ENCODE measurements at places on chromosomes 1 and 21.

DNA sequence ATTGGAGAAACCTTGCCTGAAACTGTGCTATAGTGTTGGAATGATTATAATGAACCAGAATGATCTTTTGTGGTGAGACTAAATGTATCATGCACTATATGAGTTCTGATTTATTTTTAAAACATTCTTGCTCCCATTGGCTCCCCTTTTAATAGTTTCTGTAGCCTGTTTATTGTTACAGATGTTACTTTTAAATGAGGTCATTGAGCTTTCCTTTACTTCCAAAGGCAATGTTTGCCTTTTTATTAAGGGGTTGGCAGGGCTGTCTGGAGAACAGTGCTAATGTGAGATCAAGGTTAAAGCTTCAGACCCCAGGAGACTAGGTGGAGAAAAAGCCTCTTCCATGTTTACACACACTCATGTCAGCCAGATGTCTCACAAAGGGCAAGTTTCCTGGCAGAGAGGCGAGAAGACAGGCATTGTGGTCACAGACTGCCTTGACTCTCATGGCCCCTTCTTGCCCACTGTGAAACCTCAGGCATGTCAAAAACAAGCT, 120.6 kb upstream of the RAVER2 start:
- DNase-seq: peak; percentile 11

DNA sequence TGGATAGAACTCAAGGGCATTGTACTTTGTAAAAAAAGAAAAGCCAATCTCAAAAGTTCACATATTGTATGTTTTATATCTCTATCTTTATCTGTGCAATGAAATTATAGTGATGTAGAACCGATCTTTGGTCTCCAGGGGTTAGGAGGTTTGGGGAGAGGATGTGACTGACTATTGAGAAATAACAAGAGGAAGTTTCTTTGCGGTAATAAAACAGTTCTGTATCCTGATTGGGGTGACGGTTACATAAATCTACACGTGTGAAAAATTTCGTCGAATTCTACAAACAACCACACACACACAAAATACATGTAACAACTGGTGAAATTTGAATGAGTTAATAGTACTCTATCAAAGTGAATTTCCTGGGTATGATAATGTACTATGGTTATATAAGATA, 10.6 kb upstream of the OR2T33 start:
- DNase-seq: no peak

DNA sequence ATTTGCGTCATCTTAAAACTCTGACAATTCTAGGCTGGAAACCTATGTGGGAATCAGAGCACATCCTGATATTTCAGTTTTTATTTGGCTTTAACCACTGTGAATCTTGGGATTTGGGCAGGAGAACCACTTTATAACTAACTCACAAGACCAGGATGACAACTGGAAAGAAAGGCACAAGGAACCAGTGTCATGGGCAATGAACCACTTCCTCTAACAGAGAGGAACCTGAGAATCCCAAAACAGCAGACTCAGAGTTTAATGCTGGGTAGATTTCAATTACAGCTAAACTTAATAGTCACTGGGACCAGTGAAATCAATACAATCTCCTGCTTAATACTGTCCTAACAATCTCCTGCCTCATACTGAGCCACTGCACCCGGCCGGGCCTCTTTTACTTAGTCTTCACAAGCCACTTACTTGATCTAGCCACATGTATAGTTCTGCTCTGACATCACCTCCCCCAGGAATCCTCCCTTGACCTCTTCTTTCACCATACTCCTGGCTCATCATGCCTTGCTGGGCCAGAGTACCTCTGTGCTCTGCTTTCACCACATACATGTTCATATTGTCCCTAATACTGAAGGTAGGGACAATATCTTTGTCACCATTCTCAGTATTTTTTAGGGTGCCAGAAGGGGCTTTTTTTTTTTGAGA, 20.2 kb upstream of the SLFNL1 start:
- no peak for DNase-seq

DNA sequence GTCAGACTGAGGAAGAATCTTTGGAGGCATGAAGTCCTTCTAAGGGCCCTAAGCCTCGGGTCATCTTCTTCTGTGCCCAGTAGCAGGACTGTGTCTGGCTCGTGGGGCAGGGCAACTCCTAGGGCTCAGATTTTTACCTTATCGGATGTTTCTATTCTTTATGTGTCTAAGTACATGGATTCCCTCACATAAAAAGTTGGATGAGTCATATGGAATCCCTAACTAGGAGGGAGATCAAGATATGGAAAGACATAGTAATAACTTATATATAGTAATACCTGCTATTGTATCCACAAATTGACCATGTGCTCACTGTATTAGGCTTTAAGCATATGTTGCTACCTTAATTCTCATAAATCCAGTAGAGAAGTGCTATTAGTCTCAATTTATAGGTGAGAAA, 364.5 kb upstream of the CAMK1G start:
- no peak for DNase-seq

DNA sequence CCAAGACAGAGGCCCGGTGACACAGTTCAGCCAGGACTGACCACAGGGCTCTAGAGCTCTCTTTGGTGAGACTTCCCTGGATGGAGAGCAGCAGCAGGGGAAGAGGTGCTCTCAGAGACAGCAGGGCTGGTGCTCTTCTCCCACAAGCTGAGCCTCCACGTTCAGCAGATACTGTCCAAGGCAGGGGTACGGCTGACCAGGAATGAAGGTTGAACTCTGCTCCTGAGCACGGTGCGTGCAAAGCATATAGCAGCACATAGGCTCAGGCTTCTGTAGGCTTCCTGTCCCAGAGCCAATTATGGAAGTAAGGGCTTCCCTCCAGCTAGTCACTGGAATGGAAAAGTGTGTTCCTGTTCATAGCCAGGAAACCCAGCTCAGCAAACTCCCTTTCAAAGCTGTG, 23.9 kb downstream of the DMBX1 start:
- DNase-seq: no peak

- DNase-seq: peak; percentile 31
These were observed 655 bp downstream of the USF1 start for GRCh38 chr1:161044908-161045735.

DNA sequence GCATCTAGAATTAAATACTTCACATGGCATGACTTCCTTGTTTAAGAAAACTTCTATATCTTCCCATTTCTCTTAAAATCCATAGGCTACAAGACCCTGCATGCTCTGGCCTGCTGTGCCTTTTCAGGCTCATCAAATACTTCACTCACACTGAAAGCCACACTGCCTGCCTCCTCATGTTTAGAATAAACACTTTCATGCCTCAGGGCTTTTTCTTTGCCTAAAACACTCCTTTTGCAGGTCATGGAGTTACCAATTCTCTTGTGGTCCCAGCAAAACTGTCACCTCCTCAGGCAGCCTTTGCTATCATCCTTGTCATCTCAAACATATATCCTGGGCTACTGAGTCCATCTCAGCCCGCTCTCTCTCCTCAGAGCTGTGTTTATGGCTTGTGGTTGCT, 5.5 kb downstream of the SGIP1 start:
- peak; percentile 46 for DNase-seq

DNA sequence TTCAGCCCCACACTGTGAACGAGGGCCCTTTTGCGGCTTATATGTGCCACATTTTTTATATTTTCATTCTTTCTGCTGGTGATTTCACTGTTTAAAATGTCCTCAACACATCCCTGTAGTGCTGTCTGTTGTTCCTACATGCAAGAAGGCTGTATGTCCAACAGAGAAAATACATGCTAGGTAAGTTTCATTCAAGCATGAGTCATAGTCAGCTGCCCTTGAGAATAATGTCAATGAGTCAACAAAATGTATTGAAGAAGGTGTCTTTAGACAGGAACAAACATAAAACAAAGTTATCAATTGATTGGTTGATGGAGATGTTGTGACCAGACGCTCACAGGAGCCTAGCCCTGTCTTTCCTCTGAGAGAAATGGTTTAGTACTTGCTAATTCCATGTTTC, 553.4 kb downstream of the PLPP3 start:
- peak; percentile 22 for DNase-seq

Data from NCI-H345 (cell line).